ENCODE measurements at places on chromosomes 12 and 14. TPM values are rescaled to one million over a fixed set of nuclear protein-coding genes. Genes with fewer than 3 reads are reported as not detected.

- no peak for DNase-seq
These were observed 12.9 kb downstream of the STXBP6 start for GRCh38 chr14:25037032-25037431.

- DNase-seq = no peak
These were observed 20.2 kb upstream of the DUSP16 start for GRCh38 chr12:12582895-12583303.

- no peak for DNase-seq
These were observed 26.4 kb downstream of the SETD3 start for GRCh38 chr14:99454246-99454645.

GRCh38 chr14:99260587-99261551 is 11.1 kb downstream of the BCL11B start:
- no peak for DNase-seq

- no peak for DNase-seq
These were observed 12.1 kb downstream of the SLC7A8 start for GRCh38 chr14:23171222-23171975.

DNA sequence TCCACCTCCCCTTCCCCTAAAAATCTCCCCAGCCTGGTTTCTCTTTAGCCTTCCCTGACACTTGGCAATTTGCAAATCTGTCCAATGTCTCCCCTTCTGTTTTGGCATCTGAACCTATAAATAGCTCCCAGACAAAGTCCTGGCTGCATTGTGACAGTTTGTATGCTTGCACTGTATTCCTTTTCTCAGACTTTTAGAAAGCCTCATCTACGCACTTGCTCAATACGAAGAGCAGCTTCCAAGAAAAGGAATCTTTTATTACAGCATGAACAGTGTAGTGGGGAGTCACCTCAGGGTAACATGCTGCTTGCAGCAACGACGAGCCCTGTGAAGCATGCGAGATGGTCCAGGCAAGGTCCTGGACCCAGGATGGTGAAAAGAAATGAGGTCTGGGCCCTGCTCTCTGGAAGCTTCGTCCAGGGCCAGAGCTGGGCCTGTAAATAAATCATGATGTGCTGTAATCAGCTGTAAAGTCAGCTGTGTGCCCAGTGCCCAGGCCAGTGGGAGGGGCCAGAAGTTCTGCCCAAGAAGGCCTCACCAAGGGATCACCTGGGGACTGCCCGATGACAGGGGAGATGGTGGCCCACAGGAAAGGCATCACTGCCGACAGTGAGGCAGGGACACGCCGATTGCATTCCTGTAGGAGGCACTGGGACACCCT is 88.3 kb downstream of the RIN3 start:
- no peak for DNase-seq

GRCh38 chr14:39085933-39086332 is 17.1 kb downstream of the SEC23A start:
- DNase-seq = no peak

DNA sequence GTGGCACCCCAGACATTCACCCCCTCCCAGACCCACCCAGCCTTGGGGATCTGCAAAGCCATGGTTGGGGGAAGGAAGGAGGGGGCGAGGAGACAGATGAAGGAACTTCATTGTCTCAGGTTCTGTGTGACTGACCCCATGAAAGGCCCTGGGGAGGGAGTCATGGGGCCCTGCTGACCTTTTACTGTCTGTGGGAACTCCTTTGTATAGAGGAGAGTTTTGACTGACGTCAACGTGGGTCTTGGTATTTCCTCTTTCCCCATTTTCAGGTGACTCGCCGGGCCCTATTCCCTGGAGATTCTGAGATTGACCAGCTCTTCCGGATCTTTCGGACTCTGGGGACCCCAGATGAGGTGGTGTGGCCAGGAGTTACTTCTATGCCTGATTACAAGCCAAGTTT is 3.1 kb upstream of the RAB5B start:
- no peak for DNase-seq

GRCh38 chr14:64500088-64500487 is 3.5 kb downstream of the ZBTB25 start:
- DNase-seq = no peak

GRCh38 chr12:32561931-32562341 is 117.2 kb upstream of the DNM1L start:
- DNase-seq = no peak

- DNase-seq = no peak
These were observed 89.0 kb downstream of the AKAP6 start for GRCh38 chr14:32417956-32418552.

DNA sequence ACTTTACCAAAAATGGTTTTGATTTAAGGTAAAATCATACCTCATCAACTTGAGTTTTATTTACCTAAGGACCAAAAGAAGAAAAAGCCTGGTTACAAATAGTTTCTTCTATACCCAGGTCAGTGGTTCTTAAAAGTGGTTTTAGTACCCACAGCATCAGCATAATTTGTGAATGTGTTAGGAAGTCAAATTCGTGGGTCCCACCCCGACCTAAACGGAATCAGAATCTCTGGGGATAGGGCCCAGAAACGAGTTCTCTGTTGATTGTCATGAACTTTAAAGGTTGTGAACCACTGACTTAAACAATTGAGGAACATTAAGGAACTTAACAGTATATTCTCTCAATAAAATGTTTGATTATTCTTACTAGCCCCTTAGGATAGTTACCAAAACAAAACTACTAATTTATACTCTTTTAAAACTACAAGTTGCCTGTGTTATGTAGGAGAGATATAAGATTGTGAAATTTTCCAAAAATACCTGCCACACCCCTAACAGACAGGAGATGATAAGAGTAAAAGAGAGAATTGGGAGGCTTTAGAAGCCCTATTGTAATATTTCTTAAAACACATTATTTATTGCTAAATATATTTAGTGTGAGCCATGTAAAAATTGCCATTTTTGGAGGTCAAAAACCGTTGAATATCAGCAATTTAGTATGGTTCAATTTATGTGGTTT is 669 bp upstream of the SLC25A21 start:
- DNase-seq = no peak

DNA sequence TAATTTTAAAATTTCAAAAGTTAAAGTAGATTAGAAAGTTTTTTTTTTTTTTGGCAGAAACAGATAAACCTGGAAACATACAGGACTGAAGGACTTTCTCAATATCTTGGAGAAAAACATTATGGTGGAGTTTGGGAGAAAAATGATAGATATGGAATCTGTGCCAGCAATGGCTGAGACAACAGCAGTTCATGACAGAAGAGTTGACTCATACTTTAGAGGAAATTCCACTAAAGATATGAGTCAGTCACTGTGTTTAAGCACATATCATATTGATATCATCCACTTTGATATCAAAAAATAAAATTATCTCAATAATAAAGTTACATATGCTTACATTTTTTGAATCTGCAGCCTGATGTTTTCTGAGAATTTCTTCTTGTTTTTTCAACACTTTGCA is 193.9 kb upstream of the OR4E1 start:
- DNase-seq = no peak

GRCh38 chr14:103519837-103520212 is 2.8 kb downstream of the CKB start:
- no peak for DNase-seq

- no peak for DNase-seq
These were observed 51.8 kb upstream of the FBRSL1 start for GRCh38 chr12:132437943-132438700.

GRCh38 chr14:90848944-90849731 is 32.9 kb upstream of the TTC7B start:
- no peak for DNase-seq

DNA sequence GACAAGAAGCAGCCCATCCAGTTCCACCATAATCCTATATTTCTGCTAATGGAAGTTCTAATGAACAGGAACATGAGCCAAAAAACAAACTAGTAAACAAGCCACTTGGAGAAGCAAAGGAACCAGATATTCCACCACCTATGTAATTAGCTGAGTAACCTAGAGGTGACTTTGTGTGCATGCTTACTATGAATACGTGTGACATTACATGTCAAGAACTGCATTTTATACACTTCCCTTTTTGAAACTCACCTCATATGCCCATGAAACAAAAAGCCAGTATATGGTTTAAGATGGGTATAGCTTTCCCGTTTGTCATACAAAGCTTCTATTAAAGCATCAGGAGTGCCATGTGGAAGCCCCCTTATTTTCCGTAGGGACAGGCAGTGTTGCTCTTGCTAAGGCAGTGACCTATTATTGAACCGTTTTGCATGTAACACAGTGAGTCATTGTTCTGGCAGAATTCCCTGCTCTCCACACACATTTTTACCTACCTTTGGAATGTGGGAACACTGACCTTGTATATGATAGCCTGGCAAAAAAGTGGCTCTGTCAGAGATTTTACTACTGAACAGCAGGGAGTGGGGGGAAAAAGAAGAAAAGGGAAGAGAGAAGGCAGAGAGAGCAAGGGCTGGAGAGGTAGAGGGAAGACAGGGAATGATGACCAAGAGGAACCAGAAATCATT is 34.8 kb upstream of the FRMD6 start:
- DNase-seq = no peak

DNA sequence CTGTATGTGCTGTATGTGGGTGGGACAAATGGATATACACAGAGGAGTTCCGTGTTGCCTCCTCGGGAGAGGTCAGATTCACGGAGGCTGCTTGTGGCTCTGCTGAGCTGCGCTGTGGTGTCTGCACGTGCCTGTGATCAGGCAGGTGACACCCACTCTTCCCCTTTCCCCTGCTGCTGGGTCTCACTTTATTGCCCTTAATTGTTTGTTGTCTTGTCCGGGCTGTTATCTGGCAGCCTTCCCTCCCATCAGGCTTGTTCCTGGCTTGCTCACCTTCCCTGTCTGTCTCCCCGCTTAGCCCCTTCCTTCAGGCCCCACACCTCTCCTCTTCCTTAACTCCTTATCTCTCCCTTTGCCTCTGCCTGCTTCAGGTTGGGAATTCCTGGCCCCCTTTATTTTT is 13.5 kb downstream of the WNT5B start:
- no peak for DNase-seq

DNA sequence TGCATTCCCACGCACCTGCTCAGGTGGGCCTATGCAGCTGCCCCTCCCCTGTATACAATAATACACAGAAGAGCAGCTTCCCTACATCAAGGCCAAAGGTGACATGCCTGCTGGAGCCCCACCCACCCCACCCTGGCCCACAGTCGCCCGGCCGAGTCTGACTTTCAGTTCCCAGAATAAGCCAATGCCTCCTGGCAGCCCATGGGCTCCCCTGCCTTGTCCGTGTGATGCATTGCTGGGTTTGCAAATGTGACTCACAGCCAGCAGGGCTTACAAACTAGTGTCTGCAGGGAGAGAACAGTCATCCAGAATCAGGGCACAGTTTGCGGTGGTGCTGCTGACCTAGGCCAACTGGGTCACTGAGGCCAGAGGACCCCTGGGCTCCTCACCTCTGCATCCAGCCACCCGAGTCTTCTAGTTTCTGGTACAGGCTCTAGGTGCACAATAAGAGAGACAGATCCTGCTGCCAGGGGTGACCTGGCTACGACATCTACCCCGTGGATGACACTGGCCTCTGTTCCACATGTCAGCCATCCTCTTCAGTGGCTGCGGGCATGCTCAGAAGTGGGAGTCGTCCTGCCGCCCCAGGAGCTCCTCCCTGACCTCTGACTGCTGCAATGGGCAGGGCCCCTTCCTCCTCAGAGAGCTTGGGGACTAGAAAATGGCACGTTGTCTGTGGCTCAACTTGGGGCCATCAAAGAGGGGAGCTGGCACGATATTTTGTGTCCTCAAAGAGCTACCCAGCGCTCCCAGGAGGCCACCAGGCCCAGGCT is 84.5 kb downstream of the CHGA start:
- no peak for DNase-seq

- DNase-seq = no peak
These were observed 158.2 kb upstream of the NTF3 start for GRCh38 chr12:5273709-5274108.

Gene NOVA1
- 24.4 TPM for polyA plus RNA-seq

Gene TAPBPL
- polyA plus RNA-seq = 23.7 TPM

Gene ATG101
- 24.7 TPM for polyA plus RNA-seq

Gene GPR65
- 0.80 TPM for polyA plus RNA-seq

Gene CDKL1
- polyA plus RNA-seq = 7.4 TPM

Gene CLBA1
- polyA plus RNA-seq = 28.3 TPM

Gene NXPH4
- polyA plus RNA-seq = 3.0 TPM

Gene SLCO1B1
- not detected for polyA plus RNA-seq

Gene KRT7
- 64.1 TPM for polyA plus RNA-seq

Gene MGST1
- 28.2 TPM for polyA plus RNA-seq
